ENCODE measurements at places on chromosomes 6 and 20. TPM values are rescaled to one million over a fixed set of nuclear protein-coding genes. Genes with fewer than 3 reads are reported as not detected.

GRCh38 chr6:82957171-82957867 lies 108.3 kb downstream of the UBE3D start:
- DNase-seq = no peak

DNA sequence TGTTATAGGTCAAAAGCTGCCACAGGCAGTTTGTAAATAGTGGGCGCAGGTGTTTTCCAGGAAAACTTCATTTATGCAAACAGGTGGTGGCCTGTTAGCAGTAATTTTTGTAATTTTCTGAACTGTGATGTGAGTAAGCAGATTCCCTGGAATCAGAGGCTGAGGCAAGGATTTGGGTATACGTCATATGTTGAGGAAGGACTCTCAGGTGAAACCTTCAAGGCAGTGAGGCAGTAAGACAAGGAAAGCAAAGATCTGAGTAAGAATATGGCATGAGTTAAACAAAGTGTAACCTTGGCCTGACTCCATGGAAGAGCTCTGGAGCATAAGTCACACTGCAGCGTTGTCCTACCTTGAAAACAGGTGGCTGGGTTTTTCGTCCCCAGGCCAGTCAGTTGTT lies 291.1 kb upstream of the BTBD3 start:
- DNase-seq = no peak

DNA sequence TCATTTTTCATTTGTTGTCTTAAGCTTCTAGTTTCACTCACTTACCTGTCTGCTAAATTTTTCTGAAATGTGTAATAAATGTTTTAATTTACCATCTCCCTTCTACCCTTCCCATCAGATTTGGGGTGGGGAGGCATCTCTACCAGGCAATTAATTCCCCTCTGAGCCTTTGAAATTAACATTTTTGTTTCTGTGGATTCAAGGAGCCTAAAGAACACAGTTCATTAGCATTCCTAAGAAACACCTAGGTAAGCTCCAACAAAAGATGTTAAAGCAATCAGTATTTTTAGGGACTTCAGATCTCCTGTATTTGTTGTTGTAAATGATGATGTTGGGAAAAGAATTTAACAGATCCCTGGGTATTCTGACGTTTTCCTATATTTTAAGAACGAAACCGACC lies 6.6 kb downstream of the TOP1 start:
- DNase-seq = no peak

DNA sequence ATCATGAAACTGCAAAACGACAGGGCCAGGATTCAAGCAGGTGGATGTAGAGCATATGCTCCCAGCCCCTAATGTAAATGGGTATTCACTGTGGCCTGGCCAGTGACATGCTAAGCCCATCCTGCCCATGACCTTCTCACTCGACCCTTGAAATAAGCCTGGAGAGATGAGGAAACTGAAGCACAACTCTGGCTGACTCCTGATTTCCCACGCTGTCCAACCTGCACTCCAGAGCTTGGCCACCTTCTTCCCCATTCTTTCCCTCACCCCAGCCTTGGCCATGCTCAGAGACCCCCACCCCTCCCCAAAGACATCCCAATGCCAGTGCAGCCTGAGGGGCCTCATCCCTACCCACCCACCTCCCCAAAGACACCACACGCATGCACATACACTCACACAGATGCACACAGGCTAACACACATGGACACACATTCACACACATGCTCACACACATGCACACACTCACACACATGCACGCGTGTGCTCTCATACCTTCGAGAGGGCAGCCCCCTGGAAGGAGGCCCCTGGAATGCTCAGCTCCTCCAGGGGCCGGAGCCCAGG lies 12.4 kb downstream of the TFEB start:
- no peak for DNase-seq

DNA sequence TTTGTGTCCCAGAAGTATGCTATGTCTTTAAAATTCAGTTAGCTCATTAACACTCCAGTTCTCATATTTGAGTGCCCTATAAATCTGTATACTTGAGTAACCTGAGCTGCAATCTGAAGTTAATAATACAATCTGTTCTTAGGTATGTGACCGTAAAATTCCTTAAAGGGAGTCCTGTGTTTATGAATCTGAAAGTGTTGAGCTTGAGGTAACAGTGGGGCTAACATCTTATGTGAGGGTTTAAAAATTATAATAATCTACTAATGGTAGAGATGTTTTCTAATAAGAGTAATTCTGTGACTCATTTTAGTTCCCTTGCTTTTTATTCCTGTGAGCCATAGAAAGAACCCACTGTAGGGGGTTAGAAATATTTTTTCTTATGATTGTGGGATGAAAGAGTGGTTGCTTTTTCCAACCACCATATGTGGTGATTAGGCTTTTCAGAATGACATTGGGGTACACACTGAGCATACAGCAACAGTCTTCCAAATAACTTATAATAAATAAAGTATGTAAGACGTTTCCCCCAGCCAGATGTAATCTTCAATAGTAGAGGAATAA lies 121.2 kb downstream of the BCKDHB start:
- no peak for DNase-seq

GRCh38 chr20:46901638-46902037 lies 7.0 kb downstream of the EYA2 start:
- DNase-seq = no peak

DNA sequence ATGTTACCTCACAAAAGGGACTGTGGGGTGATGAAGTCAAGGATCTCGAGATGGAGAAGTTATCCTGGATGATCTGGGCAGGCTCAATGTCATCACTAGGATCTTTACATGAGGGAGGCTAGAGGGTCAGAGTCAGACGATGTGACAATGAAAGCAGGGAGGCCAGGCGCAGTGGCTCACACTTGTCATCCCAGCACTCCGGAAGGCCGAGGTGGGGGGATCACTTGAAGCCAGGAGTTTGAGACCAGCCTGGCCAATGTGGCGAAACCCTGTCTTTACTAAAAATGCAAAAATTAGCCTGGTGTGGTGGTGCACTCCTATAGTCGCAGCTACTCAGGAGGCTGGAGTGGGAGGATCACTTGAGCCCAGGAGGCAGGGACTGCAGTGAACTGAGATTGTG lies 68.8 kb downstream of the TTLL2 start:
- DNase-seq = no peak

- DNase-seq = no peak
These were observed 17.8 kb downstream of the ARMC12 start for GRCh38 chr6:35754452-35755277.

- DNase-seq = peak; percentile 32
These were observed 104.5 kb upstream of the ASF1A start for GRCh38 chr6:118789419-118789818.

GRCh38 chr6:37137201-37138090 lies 32.5 kb upstream of the PIM1 start:
- no peak for DNase-seq

GRCh38 chr20:12577213-12577612 lies 431.6 kb upstream of the SPTLC3 start:
- DNase-seq = no peak

DNA sequence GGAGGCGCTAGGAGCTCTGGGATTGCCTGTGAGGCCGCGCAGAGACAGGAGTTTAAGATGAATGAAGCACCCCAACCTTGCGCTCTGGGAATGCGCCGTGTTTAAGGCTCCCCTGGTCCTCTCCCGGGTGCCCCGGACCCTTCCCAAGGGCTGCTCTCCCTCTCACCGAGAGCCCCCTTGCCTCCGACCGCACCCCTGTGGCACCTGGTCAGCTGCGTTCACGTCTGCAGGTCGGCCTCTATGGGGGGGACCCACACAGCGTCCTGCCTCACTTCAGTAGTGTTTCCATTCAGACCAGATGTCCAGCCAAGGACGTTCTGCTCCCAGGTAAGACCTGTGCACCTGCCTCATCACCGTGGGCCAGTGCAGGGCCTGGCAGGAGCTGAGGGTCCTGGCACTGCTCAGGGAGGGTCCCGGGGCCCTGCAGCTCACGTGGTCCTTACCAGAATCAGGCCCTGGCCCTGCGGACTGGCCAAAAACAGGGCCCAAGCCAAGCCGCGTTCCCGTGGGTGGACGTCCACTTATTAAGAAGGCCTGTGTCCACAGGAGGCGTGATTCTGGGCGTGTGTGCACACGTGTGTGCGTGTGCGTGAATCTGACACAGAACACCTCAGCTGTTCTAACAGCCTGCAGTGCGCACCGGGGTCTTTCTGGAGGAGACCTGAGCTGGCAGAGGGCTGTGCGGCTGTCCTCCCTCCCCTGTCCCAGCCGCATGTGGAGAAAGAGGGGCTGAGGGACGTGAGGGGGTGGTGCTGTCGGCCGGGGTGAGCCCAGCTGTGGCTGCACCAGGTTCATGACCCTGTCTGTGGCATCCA lies 79.9 kb upstream of the BHLHE23 start:
- no peak for DNase-seq

DNA sequence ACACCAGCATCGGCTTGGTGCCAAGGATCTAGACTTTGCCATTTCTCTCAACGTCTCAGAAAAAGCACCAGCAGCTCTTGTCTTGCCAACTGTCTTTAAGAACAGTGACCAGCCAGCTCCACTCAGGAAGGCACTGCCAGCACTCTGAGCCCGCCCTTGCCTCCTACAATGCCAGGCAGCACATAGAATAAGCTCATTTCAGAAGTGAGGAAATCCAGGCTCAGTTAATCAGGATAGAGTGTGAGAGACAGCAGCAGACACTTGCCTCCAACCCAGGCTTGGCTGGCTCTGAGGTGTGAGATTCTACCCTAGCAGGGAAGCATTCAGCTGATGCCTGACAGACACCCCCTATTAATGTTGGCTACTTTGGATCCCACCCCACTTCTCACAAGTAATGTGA lies 4.3 kb upstream of the SYNDIG1 start:
- no peak for DNase-seq

- DNase-seq = peak; percentile 75
These were observed 995 bp upstream of the GSTA4 start for GRCh38 chr6:52995913-52996645.

- DNase-seq = no peak
These were observed 8.6 kb upstream of the LY6G5C start for GRCh38 chr6:31689249-31690110.

GRCh38 chr6:105859457-105859856 lies 226.7 kb upstream of the PRDM1 start:
- no peak for DNase-seq

DNA sequence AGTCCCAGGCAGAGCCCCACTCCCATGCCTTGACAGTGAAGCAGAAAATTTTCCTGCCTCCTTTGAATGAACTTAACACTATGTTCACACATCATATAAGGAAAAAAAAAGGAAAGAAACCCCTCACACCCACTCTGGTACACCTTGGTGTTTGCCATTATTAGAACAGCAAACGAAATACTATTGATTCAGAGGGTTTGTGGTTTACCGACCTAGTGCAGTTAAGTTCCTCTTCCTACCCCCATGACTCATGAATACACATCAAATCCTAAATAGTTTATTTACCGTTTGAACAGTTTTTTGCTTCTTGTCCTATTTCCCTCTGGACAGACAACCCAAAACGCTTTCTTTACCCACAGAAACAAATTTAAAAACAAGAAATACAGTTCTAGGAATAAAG lies 237.7 kb downstream of the FOXA2 start:
- DNase-seq = no peak

- no peak for DNase-seq
These were observed 3.4 kb upstream of the TMEM14C start for GRCh38 chr6:10719296-10719963.

GRCh38 chr6:144595266-144595665 lies 310.1 kb downstream of the UTRN start:
- no peak for DNase-seq

GRCh38 chr20:9323622-9324021 lies 190.8 kb upstream of the LAMP5 start:
- DNase-seq = no peak

DNA sequence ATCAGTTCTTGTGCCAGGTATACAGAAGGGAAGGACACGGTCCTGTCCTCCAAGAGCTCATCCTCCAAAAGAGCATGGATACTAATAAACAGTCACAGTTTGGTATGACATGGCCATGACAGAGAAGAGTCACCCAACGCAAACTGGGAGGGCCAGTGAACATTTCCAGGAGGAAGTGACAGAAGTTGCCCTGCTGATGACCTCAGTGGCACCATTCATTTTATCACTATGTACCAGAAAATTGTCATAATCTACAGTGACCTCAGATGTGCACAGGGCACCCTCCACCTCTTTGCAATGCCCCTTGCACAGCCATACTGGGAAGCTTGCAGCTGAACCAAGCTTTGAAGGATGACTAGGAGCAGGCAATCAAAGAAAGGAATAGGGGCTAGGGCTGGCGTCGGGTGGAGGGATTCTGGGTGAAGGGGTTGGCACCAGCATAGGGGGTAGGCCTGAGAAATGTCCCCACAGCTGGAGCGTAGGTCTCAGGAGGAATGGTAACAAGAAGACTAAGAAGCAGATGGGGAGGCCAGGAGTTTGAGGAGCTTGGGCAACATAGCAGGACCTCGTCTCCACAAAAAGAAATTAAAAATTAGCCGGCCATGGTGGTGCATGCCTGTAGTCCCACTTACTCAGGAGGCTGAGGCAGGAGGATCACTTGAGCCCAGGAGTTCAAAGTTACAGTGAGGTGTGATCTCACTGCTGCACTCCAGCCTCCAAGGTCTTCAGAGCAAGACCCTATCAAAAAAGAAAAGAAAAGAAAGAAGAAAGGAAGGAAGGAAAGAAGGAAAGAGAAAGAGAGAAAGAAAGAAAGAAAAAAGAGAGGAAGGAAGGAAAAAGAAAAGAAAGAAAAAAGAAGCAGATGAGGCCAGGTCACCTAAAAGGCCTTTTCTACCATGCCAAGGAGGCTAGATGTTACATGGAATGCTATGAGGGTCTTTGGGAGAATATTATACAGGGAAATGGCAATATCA lies 65.3 kb upstream of the SNX9 start:
- peak; percentile 62 for DNase-seq

- no peak for DNase-seq
These were observed 3.0 kb upstream of the C4A start for GRCh38 chr6:31978831-31979230.

SLC25A27 gene
- 6.2 TPM for total RNA-seq

BPI gene
- total RNA-seq = not detected

FAM209B gene
- total RNA-seq = not detected

RIPPLY2 gene
- total RNA-seq = not detected

GFRAL gene
- not detected for total RNA-seq

RGS17 gene
- 0.28 TPM for total RNA-seq

KIF16B gene
- 23.0 TPM for total RNA-seq

TMEM170B gene
- 3.8 TPM for total RNA-seq

PGC gene
- not detected for total RNA-seq

AMD1 gene
- total RNA-seq = 81.5 TPM

LBP gene
- 2.3 TPM for total RNA-seq

APCDD1L gene
- total RNA-seq = 0.89 TPM

MLN gene
- not detected for total RNA-seq

SOBP gene
- total RNA-seq = 8.2 TPM

TSPO2 gene
- not detected for total RNA-seq

SRC gene
- 14.3 TPM for total RNA-seq

JPH2 gene
- total RNA-seq = 168 TPM

Data from right atrium auricular region (tissue), 2 donors.